ENCODE measurements at places on chromosomes 2 and 18.
A peak's percentile ranks its signal among the peaks of the same experiment; 100 is the strongest.

DNA sequence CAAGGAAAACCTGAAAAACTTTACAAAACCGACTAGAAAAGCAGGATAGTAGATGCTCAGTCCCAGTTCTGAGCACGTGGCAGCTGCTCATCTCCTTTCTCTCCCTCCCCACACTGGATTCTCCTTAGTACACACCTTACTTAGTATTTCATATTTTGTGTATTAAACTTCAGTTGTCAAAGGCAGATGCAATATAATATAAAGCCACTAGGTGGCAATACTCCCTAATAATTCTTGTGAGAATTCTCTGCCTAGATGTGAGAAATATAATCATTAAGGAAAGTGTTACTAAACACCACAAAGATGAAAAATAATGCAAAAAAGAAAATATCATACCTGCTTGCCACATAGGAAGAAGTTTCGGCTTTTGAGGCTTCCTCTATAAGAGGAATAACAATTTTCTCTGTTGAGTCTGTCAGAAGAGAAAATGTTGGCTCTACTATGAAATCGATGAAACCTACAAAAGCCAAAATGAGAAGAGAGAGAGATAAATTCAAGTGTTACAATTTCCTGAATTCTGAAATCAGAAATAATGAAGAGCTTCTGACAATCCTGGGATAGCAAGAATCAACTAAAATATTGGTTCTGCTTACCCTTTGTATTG is 200.6 kb downstream of the PPP1R1C start:
- ATAC-seq, result no peak

GRCh38 chr2:138536302-138536701 is 34.7 kb downstream of the SPOPL start:
- no peak for ATAC-seq

GRCh38 chr2:71210292-71210691 is 16.6 kb downstream of the PAIP2B start:
- ATAC-seq, result no peak

DNA sequence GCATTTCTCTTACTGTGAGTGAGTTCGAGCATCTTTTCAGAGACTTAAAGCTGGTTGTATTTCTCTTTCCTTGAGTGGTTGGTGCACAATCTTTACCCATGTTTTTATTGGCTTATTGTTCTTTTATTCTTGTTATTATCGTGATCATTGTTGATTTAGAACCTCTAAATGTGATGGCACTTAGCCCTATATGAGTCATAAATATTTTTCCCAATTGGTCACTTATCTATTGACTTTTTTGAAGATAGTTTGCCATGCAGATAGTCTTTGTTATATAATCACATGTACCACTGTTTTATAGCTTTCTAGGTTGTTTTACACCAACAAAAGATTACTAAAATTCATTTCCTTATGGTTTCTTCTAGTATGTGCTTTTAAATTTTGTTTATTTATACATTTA is 141.6 kb upstream of the MSH6 start:
- ATAC-seq, result no peak

- peak; percentile 96 for ATAC-seq
Measured at GRCh38 chr2:101474731-101475384, at the start of gene RFX8. Gene RFX8 (minus strand): TSS chr2:101475112. CDS start chr2:101466848, 8,264 bp downstream.

All from activated CD4-positive, CD25-positive, alpha-beta regulatory T cell treated with anti-CD3 and anti-CD28 coated beads, Interleukin-2, amount 50 U/mL, for 24 hours (primary cell).